ENCODE measurements at places on chromosomes 6 and 20. TPM values are rescaled to one million over a fixed set of nuclear protein-coding genes. Genes with fewer than 3 reads are reported as not detected.

The TAF11 gene
- total RNA-seq: 45.9 TPM

The ASIP gene
- total RNA-seq: not detected

DNA sequence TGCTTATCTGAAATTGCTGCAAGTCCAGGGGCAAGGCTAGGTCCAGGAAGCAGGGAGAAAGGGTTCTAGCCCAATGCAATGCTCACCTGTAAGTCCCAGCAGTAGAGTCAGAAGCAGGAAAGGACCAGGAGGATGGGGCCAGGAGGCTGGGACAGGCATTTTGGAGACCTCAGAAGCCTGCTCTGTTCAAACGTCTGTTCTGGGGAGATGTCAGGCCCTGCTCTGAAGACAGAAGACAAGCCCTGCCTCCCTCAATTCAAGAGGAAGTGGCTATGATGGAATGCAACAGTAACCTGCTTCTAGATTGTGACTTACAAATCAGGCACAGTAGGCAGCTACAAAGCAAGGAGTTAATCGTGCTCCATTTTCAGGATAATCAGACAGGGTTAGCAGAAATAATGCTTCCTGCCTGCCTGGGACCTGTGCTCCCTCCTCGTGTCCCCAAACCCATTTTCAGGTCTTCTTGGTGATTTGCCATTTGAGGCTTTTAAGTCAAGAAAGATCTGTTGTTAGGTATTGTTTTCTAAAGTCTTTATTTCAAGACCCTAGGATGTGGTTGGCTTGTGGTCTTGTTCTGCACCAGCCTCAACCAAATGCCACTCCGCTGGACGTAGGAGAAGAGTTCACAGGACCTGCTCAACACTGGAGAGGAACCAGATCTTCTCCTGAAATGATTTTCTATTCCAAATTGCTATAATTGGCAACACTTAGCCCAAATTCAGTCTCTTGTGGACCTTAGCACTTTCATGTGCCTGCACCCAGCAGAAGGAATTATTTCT lies at the start of gene SIRPG:
Gene SIRPG, minus strand, starts transcription at position 224 of the 779 bp plus-strand sequence. Its CDS starts 65 bp downstream, at position 159.
- no peak within 1 kb of the TSS for H3K4me3 ChIP-seq
- no peaks in the 10 kb centered on the region for H3K4me1 ChIP-seq
- H3K27me3 ChIP-seq: no peaks in the 10 kb centered on the region
- no peak within 1 kb of the TSS for H3K27ac ChIP-seq
- no peak for DNase-seq
- no peaks in the 10 kb centered on the region for H3K36me3 ChIP-seq

DNA sequence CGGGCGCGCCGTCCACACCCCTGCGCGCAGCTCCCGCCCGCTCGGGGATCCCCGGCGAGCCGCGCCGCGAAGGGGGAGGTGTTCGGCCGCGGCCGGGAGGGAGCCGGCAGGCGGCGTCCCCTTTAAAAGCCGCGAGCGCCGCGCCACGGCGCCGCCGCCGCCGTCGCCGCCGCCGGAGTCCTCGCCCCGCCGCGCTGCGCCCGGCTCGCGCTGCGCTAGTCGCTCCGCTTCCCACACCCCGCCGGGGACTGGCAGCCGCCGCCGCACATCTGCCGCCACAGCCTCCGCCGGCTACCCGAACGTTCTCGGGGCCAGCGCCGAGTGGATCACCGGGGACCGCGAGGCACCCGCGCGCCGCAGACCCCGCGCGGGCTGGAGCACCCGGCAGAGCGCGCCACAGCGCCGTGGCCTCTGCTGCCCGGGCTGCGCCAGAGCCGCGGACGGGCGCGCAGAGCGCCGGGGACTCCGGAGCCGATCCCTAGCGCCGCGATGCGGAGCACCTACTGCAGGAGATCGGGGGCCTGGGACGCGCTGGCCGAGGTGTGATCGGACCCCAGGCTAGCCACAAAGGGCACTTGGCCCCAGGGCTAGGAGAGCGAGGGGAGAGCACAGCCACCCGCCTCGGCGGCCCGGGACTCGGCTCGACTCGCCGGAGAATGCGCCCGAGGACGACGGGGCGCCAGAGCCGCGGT lies at the start of gene BMP2:
Gene BMP2, plus strand, starts transcription at position 151 of the 692 bp plus-strand sequence. CDS start 2,441 bp downstream, outside the sequence.
- peaks cover 9% of the 10 kb centered on the region for H3K4me1 ChIP-seq
- H3K4me3 ChIP-seq: peak within 1 kb of the TSS; percentile 85
- peak; percentile 54 for DNase-seq
- H3K27me3 ChIP-seq: peaks cover 7% of the 10 kb centered on the region
- H3K36me3 ChIP-seq: no peaks in the 10 kb centered on the region

Data from endothelial cell (in vitro differentiated cells).